ENCODE measurements at places on chromosomes 1 and 21.

GRCh38 chr21:15275615-15276235, 210.9 kb upstream of the NRIP1 start:
- no peak for DNase-seq

DNA sequence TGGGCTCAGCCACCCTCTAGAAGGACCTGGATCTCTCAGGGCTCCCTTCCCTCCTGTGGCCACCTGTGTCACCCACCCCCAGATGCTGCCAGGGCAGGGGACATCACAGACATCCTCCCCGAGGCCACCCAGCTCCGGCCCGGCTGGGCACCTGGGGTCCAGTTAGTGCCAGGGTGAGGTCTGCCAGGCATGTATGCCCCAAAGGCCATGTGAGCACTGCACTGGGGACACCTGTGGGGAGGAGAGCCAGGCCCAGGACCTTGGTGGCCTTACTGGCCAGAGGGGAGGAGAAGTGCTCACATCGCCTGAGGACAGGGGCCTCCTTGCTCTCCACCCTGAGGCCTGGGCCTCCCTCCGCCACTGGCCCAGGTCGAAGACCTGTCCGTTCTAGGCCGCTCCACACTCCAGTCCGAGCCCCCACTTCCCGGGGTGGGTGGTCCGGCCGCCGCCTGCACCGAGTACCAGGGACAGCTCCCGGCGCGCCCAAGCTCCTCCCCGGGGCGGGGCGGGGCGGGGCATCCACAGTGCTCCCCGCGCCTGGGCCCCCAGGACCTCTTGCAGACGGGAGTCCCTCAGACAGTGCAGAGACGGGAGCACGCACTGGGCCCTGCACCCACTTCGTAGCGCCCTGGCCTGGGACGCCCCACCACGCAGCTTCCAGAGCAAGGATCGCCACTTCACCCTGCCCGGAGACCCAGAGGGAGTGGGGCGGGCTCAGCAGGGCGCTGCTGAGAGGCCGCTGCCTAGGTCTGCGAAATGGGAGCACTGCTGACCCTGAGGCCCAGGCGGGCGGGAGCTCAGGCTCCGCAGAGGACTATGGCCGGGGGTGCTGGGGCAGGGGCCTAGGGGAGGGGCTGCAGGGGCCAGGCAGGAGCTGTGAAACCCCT, 34.3 kb upstream of the CCDC27 start:
- DNase-seq: peak; percentile 71

GRCh38 chr1:155307247-155307740, 1.4 kb upstream of the FDPS start:
- no peak for DNase-seq

DNA sequence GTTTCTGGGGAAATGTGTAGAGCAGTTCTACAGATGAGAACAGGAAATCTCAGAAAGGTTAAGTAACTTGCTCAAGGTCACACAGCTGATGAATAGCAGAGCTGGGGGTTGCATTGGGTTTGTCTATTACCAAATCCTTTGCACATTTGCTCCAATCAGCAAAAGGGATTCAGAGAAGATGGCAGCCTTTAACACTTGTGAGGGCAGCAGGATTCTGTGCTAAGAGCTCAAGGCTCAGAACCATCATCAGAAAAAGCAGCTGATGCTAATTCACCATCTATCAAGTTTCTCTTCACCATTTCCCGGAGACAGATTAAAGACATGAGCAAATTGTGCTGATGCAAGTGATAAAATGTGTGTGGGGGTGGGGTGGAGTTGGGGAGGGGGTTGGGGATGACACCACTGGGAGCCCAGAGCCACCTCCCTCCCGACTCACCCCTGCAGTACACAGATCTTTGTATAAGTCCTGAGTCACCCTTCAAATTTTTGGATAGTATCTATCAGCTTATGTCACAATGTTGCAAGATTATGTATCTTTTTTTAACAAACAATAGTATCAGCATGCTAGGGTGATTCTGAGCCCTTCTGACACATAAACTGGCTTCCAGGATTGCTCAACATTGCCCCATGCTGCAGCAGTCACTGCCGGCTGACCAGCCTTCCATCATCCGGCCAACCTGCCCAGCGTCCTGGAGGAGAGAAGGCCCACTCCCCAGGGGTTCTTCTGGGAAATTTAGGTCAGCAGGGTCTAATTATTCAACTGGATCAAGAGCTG, 2.8 kb upstream of the SPSB1 start:
- DNase-seq: no peak

DNA sequence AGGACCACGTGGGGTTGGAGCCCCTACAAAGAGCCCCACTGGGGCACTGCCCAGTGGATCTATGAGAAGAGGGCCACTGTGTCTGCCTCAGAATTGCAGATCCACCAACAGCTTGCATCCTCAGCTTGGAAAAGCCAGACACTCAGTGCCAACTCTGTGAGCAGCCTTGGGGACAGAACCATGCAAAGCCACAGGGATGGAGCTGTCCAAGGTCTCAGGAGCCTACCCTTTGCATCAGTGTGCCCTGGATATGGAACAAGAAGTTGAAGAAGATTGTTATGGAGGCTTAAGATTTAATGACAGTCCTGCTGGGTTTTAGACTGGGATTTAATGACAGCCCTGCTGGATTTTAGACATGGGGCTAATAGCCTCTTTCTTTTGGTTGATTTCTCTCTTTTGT, 1670.9 kb downstream of the PLA2G4A start:
- DNase-seq: no peak

DNA sequence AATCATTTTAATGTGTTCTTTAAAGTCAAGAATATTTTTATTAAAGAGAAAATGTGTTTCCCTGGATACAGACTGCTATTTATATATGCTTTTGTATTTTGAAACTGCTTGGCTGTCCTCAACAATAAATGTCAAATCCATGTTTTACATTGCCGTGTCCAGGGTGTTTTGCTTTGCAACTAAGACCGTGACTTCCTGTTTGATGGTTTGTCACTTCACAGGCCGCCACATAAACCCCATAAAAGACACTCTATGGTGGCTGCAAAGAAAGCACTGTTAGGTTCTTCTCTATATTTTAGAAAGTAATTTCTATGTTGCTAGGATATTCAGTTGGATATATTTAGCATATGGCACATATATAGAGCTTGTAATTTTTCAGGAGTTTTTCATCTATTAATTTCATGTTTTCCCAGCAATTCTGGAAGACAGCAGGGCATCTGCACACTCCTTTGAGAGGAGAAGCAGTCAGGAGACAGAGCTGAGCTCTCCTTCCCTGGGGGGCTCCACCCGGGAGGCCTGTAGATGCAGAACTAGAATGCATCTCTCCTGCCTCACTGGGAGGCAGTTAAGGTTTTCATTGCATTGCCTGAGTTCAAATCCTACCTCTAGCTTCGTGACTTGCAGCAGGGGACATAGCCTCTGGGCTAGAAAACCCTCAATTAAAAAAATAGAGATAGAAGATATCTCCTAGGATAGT, 33.1 kb downstream of the PRDM2 start:
- no peak for DNase-seq

DNA sequence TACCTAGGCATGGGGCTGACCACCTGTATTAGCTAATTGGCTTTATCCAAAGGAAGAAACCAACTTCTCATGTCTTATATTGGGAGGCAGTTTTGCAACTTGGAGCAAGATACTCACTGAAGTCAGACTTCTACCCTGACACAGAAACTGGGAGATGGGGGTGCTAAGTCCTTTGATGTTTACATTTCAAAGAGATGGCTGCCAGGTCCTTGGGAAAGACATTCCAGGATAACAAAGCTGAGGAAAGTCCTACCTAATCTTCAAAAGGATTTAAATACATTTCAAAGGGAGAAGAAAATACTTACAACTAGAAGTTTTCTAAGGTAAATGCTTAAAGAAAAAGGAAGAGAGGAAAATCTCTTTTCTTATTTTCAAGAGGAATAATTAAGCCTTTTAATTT, 62.1 kb downstream of the FH start:
- DNase-seq: no peak

DNA sequence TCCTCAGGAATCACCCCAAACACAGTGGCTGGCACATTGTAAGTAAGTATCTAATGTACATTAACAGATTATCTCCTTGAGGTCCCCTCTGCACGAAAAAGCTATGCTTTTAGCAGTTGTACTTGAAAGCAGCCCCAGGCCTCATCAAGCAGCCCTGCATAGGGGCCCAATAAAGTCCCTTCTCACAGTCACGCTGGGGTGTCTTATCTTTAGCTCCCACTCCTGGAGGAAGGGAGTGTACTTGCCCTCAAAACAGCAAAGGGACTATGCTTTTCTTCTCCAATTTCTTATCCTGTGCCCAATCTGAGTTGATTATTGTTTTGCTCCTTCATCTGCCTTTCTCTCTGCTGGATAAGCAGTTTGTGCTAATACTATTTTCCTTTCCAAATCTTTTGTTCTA, 168.8 kb upstream of the PLXNA2 start:
- no peak for DNase-seq

DNA sequence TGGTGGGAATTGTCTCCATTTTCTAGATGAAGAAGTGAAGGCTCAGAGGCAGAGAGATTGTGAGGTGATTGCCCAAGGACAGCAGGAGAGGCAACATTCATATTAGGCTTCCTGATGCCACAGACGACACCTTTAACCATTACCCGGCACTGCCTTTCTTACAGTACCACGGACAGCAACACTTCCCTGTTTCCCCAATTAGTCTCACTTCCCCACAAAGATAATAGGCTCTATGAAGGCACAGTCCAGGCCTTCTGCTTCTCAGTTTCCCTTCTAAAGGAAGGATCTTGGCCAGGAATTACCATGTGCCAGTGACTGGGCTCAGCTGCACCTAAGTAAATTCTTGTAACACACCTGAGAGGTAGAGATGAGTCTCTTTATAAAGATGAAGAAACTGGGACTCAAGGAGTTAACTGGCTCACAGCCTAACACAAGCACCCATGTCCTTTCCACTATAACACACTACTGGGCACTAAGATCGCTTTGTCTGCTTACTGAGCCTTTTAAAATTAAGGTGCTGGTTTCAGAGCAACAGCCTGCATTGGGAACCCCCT, 9.6 kb downstream of the IGSF9 start:
- DNase-seq: no peak

DNA sequence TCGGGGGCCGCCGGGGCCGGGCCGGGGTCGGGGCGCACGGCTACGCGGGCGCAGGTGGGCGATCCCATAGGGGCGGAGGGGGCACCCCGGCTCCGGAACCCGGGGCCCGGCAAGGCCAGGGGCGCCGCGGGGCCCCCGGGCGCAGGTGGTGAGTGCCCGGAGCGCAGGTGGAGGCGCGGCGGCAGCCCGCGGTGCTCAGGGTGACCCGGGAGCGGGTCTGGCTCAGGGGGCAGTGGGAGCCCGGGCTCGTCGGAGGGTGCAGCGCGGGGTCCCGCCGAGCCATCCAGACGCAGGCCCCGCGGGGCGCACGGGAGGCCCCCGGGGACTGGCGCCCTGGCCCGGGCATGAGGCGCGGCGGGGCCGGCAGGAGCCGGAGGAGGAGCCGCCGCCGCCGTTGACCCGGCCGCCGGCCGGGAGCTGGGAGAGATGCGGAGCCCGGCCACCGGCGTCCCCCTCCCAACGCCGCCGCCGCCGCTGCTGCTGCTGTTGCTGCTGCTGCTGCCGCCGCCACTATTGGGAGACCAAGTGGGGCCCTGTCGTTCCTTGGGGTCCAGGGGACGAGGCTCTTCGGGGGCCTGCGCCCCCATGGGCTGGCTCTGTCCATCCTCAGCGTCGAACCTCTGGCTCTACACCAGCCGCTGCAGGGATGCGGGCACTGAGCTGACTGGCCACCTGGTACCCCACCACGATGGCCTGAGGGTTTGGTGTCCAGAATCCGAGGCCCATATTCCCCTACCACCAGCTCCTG, 489 bp downstream of the CELSR2 start:
- DNase-seq: peak; percentile 51

GRCh38 chr1:67100833-67101232, 33.9 kb downstream of the C1orf141 start:
- no peak for DNase-seq

GRCh38 chr1:21648791-21649190, 20.4 kb downstream of the RAP1GAP start:
- no peak for DNase-seq

Measured in GM12891 (cell line).